Effector CD4-positive, alpha-beta T cell (primary cell): ENCODE measurements at places on chromosomes 5 and 9.

DNA sequence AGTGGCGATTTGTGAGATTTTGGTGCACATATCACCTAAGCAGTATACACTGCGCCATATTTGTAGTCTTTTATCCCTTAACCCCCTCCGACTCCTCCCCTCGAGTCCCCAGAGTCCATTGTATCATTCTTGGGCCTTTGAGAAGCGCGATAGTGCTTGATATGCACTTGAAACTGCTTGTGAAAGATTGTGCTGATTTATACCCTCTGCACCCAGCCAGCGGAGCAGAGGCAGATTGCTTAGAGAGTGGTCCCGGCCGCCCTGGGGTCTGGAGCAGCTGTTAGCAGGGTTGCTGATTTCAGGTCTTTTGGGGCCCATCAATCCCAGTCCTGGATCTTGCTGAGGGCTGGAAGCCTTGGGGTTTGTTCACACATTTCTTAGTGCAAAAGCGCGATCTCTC is 13.0 kb upstream of the FAM240B start:
- no peak for DNase-seq

DNA sequence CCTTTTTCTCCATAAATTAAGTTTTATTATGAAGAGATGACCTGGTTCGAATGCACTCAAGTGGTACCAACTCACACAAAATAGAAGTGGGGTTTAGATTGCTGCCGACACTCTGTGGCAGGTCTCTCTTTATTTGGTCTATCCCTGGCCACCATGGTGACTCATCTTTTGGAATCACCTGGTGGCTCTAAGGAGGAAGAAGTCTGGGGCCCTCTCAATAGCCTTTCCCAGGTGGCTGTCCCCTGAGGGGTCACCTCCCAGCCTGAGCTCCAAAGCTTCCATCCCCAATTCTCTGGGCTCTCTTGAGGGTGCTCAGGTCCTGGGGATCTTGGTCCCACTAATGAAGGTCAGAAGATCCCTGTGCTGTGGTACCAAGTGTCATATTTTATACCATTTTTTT is 136.8 kb downstream of the MVB12B start:
- DNase-seq = no peak

DNA sequence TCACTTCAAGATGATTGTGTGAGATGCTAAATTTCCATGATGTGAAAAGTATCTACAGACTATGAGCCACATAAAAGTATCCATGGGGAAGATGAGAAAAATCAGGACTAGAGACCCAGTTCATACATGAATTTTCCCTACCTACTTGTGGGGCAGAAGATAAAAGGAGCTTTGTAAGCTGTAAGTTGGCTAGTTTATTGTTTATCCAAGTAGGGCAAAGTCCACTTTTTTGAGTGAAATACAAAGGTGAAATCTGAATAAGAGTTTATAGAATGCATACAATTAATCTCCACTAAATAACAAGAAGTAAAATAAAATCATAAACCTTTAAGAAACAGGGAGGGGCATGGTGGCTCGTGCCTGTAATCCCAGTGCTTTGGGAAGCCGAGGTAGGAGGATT is 160.4 kb downstream of the ELAVL2 start:
- DNase-seq = no peak

DNA sequence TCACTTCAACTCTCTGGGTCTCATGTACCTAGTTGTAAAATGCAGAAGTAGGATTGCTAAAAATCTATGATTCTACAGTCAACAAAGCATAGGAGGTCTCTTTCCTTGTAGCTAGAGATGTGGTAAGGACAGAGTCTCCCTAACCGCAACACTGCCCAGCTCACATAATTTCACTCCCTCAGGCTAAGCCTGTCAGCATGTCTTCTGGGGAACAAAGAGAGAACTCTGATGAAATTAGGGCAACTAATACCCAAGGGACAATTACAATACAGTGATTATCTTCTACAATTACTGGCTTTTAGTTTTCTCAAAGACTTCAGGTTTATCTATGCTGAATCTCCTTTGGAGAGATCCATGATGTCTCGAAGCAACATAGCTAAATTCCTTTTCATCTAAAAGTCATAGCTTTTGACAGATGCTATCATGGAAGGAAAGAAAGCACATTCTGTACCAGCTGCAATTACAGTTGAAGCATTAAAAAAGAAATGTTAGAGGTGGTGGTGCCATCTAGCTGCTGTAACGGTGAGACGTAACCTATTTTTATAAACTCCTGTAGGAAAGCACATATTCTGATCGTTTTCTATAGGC is 141.1 kb upstream of the TARS1 start:
- DNase-seq = no peak

GRCh38 chr9:655875-656274 is 185.6 kb upstream of the DMRT1 start:
- no peak for DNase-seq
